ENCODE measurements at places on chromosomes 2 and 18.

GRCh38 chr2:143730155-143730952 lies 601.1 kb downstream of the ARHGAP15 start:
- no peak overlapping the region for H3K27ac ChIP-seq
- no peaks in the 10 kb centered on the region for H3K36me3 ChIP-seq
- peak; percentile 14 for DNase-seq
- H3K4me3 ChIP-seq = no peak overlapping the region

DNA sequence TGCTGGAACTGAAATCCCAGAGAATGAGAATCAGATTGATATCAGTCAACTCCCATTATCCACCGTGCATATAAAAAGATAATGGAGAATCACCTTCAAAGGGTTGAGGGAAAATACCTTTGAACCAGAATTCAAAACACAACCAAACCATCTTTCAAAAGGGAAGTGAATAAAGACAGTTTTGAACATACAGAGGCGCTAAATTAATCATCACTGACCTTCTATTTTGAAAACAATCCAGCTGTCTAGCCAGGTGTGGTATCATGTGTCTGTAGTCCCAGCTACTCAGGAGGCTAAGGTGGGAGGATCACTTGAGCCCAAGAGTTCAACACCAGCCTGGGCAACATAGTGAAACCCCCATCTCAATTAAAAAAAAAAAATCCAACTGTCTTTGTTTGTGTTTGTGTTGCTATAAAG lies 63.6 kb downstream of the TRABD2A start:
- H3K36me3 ChIP-seq = no peaks in the 10 kb centered on the region
- no peak overlapping the region for H3K4me3 ChIP-seq

DNA sequence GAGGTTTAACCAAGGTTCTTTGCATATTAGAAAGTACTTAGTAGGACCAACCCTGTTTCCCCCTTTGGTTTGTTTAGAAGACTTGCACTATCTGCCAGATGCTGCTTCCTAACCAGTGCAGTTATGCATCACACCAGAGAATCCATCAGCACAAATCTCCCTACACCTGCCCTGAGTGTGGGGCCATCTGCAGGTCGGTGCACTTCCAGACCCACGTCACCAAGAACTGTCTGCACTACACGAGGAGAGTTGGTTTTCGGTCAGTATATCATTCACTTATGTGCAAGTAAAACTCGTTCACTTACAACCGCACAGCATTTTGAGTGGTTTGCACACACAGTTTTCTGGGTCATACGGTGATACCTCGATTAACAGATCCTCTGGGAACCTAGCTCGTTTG lies 69.7 kb downstream of the ZNF532 start:
- H3K27ac ChIP-seq = no peak overlapping the region
- peaks cover 15% of the 10 kb centered on the region for H3K4me1 ChIP-seq
- H3K36me3 ChIP-seq = no peaks in the 10 kb centered on the region
- no peaks in the 10 kb centered on the region for H3K27me3 ChIP-seq

DNA sequence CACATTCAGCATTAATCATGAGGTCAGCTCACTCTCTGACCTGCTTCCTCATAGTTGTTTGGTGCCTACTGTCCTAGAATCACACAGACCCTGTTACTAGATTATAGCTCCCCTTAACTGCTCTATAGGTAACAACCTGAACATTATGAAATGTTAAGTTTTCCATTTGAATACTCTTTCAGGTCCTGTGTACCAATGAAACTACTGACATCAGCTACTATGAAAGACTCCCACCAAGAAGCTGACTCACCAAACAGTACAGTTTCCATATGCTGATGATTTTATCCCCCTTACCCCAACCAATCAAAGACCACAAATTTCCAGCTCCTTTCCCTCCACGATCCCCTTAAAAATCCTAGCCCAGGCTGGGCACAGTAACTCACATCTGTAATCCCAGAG lies 56.3 kb downstream of the SRBD1 start:
- no peak overlapping the region for H3K4me3 ChIP-seq
- H3K36me3 ChIP-seq = no peaks in the 10 kb centered on the region
- peaks cover 9% of the 10 kb centered on the region for H3K4me1 ChIP-seq
- peak; percentile 37 for DNase-seq

GRCh38 chr18:6625481-6625880 lies 104.0 kb upstream of the ARHGAP28 start:
- no peak for DNase-seq
- H3K27ac ChIP-seq = peak overlapping the region; percentile 92
- H3K4me3 ChIP-seq = no peak overlapping the region
- H3K4me1 ChIP-seq = peaks cover 41% of the 10 kb centered on the region
- H3K36me3 ChIP-seq = no peaks in the 10 kb centered on the region
